ENCODE measurements at places on chromosomes 4 and X. TPM values are rescaled to one million over a fixed set of nuclear protein-coding genes. Genes with fewer than 3 reads are reported as not detected.

Gene GPRASP1
- 12.2 TPM for total RNA-seq

Gene RPS6KA6
- total RNA-seq = not detected

Gene MEPE
- total RNA-seq = not detected

Gene BTC
- not detected for total RNA-seq

Gene PAGE2
- total RNA-seq = not detected

DNA sequence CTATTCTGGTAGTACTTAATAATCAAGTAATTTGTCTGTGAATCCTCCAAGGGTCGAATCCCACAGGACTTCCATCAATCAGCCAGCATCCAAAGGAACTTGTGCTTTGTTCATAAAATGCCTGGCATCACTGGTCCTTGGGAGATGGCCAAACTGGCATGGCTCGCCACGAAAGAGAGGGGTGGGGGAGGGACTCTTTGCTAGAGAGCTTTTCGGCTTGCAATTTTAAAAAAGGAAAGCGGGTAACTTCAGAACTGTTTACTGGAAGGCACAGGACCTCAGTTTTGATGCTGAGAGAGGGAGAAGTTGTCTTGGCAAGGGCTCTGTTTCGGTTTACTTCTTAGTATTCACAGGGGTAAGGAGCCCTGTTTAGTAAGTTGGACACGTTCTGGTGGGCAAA is 79.4 kb upstream of the FHL1 start:
- DNase-seq = no peak

DNA sequence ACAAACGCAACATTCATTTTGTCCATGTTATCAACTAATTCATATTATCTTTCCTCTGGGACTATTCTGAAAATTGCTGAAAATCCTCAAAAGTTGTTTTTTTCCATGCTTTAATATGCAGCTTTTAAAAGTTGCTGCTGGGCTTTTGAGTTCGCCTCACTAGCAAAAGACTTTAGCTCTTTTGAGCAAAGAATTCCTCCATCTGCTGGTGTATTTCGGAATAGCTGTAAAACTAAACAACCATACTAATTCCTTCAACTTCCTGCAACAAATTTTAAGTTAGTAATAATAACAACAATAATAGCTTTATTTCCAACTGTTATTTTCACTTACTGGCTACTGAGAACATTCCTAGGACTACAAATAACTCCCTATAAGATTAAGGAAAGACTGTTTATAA is 124.5 kb upstream of the PLAC1 start:
- peak; percentile 32 for DNase-seq

DNA sequence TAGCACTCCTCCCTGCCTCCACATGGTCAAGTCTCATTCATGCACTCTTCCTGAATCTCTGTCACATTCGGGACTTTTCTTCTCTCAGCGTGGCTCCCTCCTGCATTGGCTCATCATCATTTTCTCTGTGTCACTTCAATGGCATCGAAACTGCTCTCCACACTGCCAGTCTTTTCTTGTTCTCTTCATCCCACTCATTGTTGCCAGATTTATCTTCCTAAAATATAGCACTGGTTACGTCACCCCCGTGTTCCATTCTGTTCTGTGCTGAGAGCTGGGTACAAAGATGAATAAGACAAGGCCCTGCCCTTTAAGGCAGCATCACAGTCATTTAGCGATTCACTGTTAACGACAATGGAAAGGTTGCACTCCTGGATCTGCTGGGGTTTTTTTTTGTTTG is 174.4 kb upstream of the TBC1D9 start:
- DNase-seq = no peak

- no peak for DNase-seq
These were observed 370.9 kb downstream of the PRR32 start for GRCh38 chrX:127190381-127190780.

DNA sequence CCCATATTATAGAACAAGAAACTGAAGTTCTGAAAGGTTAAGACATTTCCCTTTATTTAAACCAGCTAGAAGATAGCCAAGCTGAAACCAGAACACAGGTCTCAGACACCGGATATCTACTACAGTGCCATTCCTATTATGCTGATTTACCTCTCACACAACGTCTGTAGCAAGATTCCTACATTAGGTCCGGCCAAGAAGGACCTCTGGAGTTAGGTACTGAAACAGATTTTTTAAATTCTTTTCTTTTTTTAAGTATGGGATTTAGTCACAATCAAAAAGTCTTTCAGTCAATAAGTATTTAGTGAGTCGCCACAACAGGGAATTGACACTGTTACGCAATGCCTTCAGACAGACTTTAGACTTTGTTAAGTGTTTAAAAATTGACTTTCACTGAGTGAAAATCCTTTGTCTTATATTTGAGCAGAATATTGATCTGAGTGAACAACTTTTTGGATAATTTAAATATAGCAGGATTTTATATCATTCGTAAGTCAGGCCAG is 26.5 kb upstream of the SPANXN4 start:
- DNase-seq = no peak

- DNase-seq = no peak
These were observed 18.4 kb upstream of the ZNF41 start for GRCh38 chrX:47501226-47502074.

- no peak for DNase-seq
These were observed 65.0 kb upstream of the DDX60 start for GRCh38 chr4:168383510-168383909.

- DNase-seq = no peak
These were observed 11.0 kb downstream of the BCOR start for GRCh38 chrX:40086569-40087335.
